Ascending aorta (tissue), 2 donors: ENCODE measurements at places on chromosomes 1 and 21. TPM values are rescaled to one million over a fixed set of nuclear protein-coding genes. Genes with fewer than 3 reads are reported as not detected.

GRCh38 chr1:14064649-14065442, 364.9 kb downstream of the PRDM2 start:
- H3K27ac ChIP-seq, result no peak overlapping the region
- DNase-seq, result no peak
- H3K4me1 ChIP-seq, result no peaks in the 10 kb centered on the region
- no peaks in the 10 kb centered on the region for H3K27me3 ChIP-seq
- no peaks in the 10 kb centered on the region for H3K36me3 ChIP-seq

DNA sequence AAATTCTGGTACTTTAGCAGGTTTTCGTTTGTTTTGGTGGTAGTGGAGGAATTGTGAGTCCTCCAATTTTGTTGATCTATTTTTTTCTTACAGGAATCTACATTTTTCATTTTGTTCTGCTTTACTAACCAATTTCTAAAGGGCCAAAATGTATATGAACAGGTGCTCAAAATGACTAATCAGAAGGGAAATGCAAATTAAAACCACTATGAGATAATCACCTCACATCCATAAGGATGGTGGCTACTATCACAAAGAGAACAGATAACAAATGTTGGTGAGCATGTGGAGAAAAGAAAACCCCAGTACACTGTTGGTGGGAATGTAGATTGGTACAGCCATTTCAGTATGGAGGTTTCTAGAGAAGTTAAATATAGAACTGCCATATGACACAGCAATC, 134.2 kb downstream of the LMO4 start:
- no peak for DNase-seq
- H3K27me3 ChIP-seq, result no peaks in the 10 kb centered on the region
- no peaks in the 10 kb centered on the region for H3K4me1 ChIP-seq
- no peak overlapping the region for H3K4me3 ChIP-seq
- no peak overlapping the region for H3K27ac ChIP-seq
- H3K36me3 ChIP-seq, result no peaks in the 10 kb centered on the region

GRCh38 chr21:42806509-42807140, 72.7 kb downstream of the WDR4 start:
- DNase-seq, result no peak
- H3K27me3 ChIP-seq, result no peaks in the 10 kb centered on the region
- no peaks in the 10 kb centered on the region for H3K4me1 ChIP-seq
- H3K27ac ChIP-seq, result no peak overlapping the region

DNA sequence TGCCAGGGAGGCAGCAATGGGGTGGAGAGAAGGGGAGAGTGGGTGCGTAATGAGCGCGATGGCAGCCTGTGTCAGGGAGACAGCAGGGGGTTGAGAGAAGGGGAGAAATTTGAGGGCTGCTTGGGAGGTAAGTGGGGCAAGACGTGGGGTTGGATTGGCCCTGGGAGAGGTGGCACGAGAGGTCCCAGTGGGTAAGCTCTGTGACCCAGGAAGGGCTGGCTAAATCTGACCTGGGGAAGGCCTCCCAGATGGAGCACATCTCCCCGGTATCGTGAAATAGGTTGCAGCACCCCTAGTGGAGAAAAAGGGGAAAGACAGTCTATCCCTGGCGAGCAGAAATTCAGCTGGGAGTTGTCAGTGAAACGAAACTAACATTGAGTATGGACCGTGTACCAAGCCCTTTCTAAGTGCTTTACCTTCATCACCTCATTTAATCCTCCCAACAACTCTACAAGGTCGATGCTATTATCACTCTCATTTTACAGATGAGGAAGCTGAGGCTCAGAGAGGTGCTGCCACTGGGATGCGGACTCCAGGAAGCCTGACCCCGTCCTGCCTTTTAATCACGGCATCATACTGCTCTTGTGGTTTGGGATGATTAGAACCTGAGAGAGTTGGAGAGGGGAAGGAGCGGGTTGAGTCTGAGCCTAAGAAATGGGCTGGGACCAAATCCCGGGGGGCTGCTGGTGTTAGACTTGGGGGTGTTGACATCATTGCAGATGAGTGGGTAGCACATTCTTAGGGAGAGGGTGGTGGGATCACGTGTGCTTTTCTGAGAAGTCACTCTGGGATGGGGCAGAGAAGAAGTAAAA, 56.6 kb upstream of the RPL11 start:
- H3K27me3 ChIP-seq, result no peaks in the 10 kb centered on the region
- peak overlapping the region; percentile 91 for H3K27ac ChIP-seq
- DNase-seq, result no peak
- H3K36me3 ChIP-seq, result no peaks in the 10 kb centered on the region
- H3K4me3 ChIP-seq, result peak overlapping the region; percentile 58

- H3K27me3 ChIP-seq, result no peaks in the 10 kb centered on the region
- DNase-seq, result no peak
- H3K36me3 ChIP-seq, result no peaks in the 10 kb centered on the region
- H3K4me3 ChIP-seq, result peak overlapping the region; percentile 67
- no peak overlapping the region for H3K27ac ChIP-seq
Observed at GRCh38 chr1:92029241-92029922, 403 bp upstream of the EPHX4 start.

Gene ATP1A2
- 316 TPM for total RNA-seq

Gene RGS4
- total RNA-seq, result 57.5 TPM

- DNase-seq, result no peak
- no peaks in the 10 kb centered on the region for H3K4me1 ChIP-seq
- H3K27ac ChIP-seq, result no peak overlapping the region
- no peaks in the 10 kb centered on the region for H3K27me3 ChIP-seq
- H3K4me3 ChIP-seq, result no peak overlapping the region
Observed at GRCh38 chr1:194159941-194160340, 973.5 kb upstream of the B3GALT2 start.

- H3K4me1 ChIP-seq, result no peaks in the 10 kb centered on the region
- no peak for DNase-seq
- no peaks in the 10 kb centered on the region for H3K27me3 ChIP-seq
- H3K4me3 ChIP-seq, result no peak overlapping the region
Observed at GRCh38 chr1:46041974-46042373, 90.5 kb downstream of the PIK3R3 start.

GRCh38 chr1:230414102-230414501, 12.0 kb downstream of the PGBD5 start:
- no peaks in the 10 kb centered on the region for H3K36me3 ChIP-seq
- DNase-seq, result no peak
- H3K27me3 ChIP-seq, result no peaks in the 10 kb centered on the region
- H3K4me3 ChIP-seq, result no peak overlapping the region
- H3K4me1 ChIP-seq, result no peaks in the 10 kb centered on the region

DNA sequence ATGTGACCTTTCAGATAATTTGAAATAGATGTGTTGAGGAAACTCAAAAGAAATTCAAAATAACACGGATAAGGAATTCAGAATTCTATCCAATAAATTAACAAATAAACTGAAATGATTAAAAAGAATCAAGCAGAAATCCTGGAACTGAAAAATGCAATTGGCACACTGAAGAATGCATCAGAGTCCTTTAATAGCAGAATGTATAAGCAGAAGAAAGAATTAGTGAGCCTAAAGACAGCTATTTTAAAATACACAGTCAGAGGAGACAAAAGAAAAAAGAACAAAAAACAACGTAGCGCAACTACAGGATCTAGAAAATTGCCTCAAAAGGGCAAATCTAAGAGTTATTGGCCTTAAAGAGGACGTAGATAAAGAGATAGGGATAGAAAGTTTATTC, 99.6 kb upstream of the SAMSN1 start:
- H3K27me3 ChIP-seq, result no peaks in the 10 kb centered on the region
- H3K27ac ChIP-seq, result no peak overlapping the region
- no peak overlapping the region for H3K4me3 ChIP-seq
- H3K36me3 ChIP-seq, result no peaks in the 10 kb centered on the region
- no peaks in the 10 kb centered on the region for H3K4me1 ChIP-seq
